ENCODE measurements at places on chromosomes 11 and 22.

GRCh38 chr22:40374567-40374966, 4.2 kb downstream of the SGSM3 start:
- DNase-seq, result no peak

GRCh38 chr11:46511342-46511741, 82.5 kb downstream of the AMBRA1 start:
- no peak for DNase-seq

- DNase-seq, result peak; percentile 46
These were observed 27.8 kb upstream of the GRAMD4 start for GRCh38 chr22:46592390-46592872.

- no peak for DNase-seq
These were observed 377.7 kb downstream of the TENM4 start for GRCh38 chr11:79062814-79063762.

DNA sequence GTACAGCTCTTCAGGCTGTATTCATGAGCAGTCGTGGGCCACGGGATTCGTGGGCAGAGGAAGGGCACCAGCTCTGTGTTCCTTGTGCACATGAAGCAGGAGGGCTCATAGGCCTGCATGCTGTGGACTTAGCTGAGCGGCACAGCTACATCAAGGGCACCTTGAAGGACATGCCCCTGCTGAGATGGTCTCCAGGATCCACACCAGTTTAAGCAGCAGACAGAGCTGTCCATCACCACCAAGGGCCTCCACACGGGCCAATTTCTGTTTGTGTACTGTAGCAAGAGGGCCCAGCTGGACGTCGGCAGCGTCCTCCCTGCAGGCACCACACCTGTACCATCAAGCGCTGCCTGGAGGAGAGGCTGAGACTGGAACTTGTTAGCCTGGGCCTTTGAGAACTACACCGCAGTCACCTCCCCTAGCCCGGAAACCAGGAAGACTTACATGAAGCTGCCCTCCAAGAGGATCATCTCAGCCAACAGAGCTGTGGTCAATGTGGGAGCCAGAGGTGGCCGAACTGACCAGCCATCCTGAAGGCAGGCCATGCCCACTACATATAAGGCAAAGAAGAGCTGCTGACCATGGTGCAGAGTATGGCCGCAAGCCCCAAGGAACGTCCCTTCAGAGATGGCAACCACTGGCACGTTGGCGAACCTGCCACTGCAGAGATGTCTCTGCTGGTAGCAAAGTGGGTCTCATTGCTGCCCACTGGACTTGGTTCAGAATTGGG, 32.7 kb upstream of the GNB1L start:
- no peak for DNase-seq

GRCh38 chr11:93611836-93612677, 49.4 kb upstream of the CEP295 start:
- no peak for DNase-seq

DNA sequence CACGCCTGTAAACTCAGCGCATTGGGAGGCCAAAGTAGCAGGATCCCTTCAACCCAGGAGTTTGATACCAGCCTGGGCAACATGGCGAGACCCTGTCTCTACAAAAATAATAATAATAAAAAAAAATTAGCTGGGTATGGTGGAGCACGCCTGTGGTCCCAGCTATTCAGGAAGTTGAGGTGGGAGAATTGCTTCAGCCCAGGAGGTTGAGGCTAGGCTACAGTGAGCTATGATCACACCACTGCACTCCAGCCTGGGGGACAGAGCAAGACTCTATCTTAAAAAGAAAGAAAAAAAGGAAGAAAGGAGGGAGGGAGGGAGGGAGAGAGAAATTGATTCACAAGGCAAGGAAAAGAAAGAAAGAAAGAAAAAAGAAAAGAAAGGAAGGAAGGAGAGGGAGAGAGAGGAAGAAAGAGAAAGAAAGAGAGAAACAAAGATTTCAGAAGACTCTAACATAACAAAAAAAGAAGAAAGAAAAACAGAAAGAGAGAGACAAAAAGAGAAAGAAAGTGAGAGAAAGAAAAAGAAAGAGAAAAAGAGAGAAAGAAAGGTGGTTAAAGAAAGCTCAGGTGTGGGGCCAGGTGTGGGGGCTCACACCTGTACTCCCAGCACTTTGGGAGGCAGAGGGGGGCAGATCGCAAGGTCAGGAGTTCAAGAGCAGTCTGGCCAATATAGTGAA, 37.3 kb upstream of the MYH9 start:
- DNase-seq, result no peak

Data from BJ (cell line).